ENCODE measurements at places on chromosomes 3 and 15. TPM values are rescaled to one million over a fixed set of nuclear protein-coding genes. Genes with fewer than 3 reads are reported as not detected.

The PATL2 gene
- 0.30 TPM for total RNA-seq

The FBXL22 gene
- total RNA-seq = 0.59 TPM

The ONECUT1 gene
- not detected for total RNA-seq

The GOLGA6L26 gene
- not detected for total RNA-seq

The IL5RA gene
- total RNA-seq = not detected

The IL17RC gene
- 35.0 TPM for total RNA-seq

The ACKR2 gene
- not detected for total RNA-seq

The ZIC1 gene
- not detected for total RNA-seq

The PLA1A gene
- total RNA-seq = 0.32 TPM

The PLCB2 gene
- total RNA-seq = not detected

The SATB1 gene
- 11.0 TPM for total RNA-seq

The CHRNA7 gene
- not detected for total RNA-seq

The DTX3L gene
- 8.6 TPM for total RNA-seq

The CPNE4 gene
- total RNA-seq = not detected
